ENCODE measurements at places on chromosomes 5 and 9.

DNA sequence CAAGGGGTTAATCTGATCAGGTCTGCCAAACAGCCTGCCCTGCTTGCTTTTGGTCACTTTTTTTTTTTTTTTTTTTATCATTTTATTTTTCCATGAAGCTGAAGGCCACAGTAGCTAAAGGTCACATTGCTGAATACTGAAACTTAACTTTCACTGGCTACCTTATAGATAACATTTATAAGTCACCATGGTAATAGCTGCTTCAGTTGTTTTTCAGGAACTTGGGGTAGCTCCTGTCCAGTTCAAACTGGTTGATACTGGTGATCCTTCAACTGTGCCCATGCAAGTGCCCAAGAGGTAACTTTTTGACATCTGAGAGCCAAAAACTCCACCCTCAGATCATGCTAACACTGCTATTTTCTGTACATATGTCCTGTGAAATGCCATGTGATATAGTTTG is 68.3 kb upstream of the RGS7BP start:
- no peak for DNase-seq

DNA sequence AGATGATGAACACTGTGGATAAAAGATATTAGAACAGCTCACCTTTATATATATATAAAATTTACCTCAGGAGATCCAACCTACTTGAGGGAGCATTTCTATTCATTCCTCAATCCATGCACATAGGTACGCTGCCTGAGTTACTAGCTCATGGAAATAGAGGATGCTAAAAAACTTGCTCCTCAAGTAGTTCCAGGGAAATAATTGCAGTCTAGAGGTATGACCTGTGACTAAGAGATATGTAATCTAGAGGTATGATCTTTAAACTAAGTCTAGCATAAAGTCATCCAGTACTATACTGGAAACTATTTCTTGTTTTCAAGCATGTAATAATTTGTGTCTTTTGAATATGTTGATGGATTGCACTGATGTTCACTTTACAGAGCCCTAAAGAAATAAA is 471.2 kb downstream of the TAF11L14 start:
- DNase-seq: no peak

- DNase-seq: no peak
Observed at GRCh38 chr5:42606464-42606869, 150.2 kb upstream of the CCDC152 start.

DNA sequence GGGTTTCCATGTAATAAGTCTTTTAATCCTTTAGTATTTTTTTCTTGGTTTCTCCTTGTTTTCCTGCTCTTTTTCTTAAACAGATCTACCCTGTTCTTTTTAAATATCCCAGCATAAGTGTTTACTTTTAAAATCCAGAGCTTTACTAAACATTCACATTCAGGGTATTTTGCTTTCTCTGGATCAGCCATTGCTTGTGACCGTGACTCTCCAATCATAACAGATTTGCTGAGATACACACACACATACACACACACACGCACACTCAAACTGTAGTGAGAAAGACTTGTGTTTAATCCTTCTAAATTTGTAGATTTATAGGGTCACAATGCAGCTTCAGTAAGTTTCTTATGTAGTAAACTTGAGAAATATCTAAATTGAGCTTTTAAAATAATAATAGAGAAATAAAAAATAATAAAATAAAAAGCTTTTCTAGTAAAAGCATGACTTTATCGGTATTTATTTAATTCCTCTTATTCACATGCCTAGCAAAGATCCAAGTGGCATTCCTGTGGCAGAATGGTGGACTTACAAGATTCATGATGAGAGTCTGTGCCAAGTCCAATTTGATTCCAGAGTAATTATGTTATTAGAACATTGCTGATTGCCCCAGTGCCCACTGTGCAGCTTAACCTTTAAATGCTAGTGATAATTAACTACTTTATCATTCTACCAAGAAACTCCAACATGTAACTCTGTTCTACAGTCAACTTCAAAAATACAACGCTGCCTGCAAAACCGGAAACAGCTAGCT is 129.0 kb downstream of the TLE4 start:
- DNase-seq: no peak

DNA sequence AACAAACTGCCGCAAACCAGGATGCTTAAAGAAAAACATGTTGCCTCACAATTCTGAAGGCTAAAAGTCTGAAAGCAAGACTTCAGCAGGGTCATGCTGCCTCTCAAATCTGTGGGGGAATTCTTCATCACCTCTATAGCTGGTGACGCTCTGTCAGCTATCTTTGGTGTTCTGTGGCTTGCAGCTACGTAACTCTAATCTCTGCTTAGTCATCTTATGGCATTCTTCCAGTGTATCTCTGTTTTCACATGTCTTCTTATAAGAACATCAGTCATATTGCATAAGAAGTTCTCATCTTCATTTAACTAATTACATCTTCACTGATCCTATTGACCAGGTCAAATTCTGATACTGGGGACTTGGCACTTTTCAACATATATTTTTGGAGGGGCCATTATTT is 243.0 kb downstream of the CDH10 start:
- DNase-seq: no peak

- DNase-seq: no peak
Observed at GRCh38 chr5:158759283-158759682, 340.4 kb downstream of the EBF1 start.

GRCh38 chr5:56329652-56330051 is 96.5 kb upstream of the ANKRD55 start:
- DNase-seq: no peak

DNA sequence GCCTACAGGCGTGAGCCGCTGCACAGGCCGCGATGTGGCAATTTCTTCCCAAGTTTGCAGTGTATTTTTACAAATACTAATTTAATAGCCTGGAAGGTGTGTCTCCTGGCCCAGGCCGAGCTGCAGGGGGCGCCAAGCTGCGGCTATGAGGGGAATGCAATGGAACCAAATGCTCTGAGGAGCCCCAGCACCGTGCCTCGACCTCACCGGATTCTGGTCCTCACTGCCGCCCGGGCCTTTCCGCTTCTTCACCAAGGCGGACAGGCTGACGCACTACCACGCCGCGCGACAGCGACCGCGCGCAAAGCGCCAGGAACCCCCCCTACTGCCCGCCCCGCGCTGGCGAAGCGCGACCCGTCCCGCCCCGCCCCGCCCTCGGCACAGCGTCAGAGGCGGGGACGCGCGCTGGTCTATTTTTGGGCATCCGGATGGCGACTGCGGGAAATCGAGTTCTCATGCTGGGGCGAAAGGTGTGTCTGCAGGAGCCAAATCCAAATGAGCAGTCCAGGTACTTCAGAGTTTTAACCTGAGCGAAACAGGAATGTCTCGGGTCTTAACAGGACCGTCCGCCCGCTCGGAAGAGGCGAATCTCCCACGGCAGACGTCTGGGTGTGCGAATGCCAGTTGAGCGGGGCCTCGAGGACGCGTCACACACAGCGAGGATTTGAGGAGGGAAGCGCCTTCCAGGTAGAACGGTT is 31.7 kb upstream of the PRXL2C start:
- DNase-seq: peak; percentile 65

- DNase-seq: no peak
Observed at GRCh38 chr9:86324901-86325300, 29.3 kb downstream of the TUT7 start.

GRCh38 chr9:77013932-77014596 is 5.4 kb upstream of the FOXB2 start:
- no peak for DNase-seq

DNA sequence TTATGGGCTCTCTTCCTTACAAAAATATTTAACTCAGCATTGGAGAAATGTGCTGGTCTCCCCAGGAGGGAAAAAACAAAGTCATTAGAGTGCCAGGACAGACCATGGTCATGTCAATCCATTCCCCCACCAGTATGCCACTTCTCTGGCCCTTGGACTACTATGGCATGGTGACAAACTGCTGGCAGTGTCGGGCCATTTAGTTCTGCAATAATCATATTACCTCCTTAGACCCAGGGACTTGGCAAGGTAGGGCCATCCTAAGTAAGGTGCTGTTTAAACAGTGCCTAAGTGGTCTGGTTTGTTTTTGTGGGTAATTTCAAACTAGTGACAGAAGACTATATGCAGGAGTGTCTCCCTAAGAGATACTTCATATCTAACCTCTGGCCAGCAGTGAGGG is 177.8 kb upstream of the STK32A start:
- DNase-seq: no peak

- no peak for DNase-seq
Observed at GRCh38 chr5:124746916-124747790, 714 bp upstream of the ZNF608 start.

DNA sequence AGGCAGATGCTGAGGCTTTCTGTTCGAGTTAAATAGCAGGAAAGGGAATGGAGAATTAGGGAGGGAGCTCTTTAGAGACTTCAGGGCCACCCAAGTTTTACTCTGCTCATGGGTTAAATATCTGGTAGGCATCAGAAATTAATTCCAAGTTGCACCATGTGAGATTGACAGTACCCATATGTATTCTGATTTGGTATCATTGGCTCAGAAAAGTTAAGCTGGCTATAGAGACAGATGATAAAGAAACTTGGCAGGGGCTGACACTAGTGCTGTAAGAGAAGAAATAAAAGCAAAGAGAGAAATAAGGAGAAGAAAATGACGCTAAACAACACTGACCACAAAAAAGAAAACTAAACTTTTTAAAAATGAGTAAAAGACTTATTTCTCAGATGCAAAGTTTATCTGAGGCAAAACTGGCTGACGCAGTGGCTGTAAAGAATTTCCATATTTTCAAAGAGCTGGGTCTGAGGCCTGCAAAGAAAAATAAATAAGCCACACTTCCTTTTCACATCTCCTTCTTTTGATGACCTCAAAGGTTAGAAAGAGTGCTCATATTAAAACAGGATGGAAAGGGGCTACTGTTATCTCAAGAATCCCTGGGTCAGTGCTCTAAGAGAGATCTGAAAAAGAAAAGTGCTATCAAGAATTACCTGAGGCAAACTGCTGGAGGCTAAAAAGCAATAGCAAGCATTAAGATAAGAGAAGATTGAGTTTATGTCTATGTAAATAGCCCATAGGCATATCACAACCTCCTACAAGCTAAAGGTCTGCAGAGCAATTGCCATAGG is 399.0 kb upstream of the MEF2C start:
- no peak for DNase-seq

- DNase-seq: no peak
Observed at GRCh38 chr5:11904265-11904906, at the start of gene CTNND2. CTNND2 (minus strand) TSS chr5:11904446; CDS start chr5:11903853, 593 bp downstream.

- no peak for DNase-seq
Observed at GRCh38 chr5:16507716-16508115, 42.1 kb upstream of the ZNF622 start.

GRCh38 chr5:126987271-126987899 is 43.0 kb downstream of the MARCHF3 start:
- no peak for DNase-seq

DNA sequence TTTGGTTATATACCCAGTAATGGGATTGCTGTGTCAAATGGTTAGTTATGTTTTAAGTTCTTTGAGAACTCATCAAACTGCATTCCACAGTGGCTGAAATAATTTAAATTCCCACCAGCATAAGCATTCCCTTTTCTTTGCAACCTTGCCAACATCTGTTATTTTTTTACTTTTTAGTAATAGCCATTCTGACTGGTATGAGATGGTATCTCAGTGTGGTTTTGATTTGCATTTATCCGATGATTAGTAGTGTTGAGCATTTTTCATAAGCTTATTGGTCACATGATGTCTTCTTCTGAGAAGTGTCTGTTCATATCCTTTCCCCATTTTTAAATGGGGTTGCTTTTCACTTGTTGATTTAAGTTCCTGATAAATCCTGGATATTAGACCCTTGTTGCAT is 435.7 kb upstream of the RIOK2 start:
- no peak for DNase-seq

DNA sequence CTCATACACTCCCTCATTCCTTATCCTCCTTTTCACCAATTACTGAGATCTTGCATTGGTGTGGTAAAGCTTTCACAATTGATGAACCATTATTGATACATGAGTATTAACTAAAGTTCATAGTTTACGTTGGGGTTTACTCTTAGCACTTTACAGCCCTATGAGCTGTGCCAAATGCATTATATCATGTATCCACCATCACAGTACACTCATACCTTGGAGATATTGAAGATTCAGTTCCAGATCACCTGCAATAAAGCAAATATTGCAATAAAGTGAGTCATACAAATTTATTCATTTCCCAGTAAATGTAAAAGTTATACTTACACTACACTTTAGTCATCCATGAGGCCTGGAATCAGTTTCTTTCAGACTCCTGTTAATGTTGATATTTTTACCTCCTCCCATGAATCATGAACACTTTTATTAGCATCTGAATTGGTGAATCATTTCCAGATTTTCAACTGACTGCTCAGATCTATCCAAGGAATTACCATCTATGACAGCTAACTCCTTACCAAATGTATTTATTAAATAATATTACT is 546.6 kb upstream of the PTPRD start:
- DNase-seq: no peak

DNA sequence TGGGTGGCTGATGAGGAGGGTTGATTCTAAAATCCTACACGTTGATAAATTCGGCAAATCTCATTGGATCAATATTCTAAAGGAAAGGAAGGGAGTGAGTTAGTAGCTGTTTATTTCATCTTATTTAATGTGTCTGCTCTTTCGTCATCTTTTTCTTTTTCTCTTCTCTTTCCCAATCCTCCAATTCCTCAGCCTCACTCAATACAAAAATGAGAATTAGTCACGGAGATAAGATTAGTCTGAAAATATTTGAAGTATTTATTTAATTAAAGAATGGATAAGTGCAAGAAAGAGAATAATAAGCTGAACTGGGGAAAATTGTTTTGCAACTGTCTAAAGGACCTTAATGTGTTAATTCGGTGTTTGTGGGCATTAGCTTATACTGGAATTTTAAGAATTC is 1095.1 kb downstream of the DTWD2 start:
- no peak for DNase-seq

DNA sequence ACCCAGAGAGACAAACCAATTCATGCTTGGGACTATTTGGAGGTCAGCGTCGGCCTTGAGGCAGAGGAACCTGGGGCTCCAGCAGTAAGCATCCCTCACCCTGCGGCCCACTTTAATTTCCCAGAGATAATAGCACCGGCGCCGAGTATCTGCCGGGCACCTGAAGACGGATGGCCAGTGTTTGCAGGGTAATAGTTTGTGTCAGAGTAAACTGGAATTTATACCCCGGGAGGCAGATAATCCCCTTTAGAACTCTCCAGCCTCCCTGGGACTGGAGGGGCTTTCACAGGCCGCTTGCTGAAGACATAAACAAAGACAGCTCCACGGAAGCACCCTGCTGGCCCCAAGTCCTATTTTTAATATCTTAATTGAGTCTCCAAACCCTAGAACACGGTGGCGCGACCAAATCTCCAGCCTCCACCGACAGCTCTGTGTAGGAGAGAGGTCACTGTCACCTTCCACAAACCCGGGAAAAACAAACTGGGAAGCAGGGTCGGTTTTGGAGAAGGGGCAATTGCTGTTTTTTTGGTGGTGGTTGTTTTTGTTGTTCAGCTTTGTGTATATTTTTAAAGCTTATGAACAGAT is 17.4 kb upstream of the FCN1 start:
- DNase-seq: no peak

DNA sequence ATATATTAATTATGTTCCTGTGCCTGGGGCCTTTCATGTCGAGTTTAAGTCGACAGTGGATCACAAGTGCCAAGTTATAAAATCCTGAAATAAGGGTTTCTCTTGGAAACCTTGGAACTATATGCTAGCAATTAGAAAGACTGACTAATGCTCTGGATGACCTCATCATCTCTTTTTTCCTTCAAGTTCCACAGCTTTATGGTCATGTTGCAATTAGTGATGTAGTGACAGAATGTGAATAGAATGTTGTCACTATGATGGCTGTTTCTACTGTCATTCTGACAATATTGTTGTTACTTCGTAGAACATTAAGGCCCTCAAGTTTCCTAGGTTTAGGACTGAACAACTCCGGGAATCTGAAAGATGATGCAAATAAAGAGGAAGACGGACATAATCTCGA is 368.0 kb upstream of the SEMA6A start:
- DNase-seq: no peak
